ENCODE measurements at places on chromosomes 6 and 20.

DNA sequence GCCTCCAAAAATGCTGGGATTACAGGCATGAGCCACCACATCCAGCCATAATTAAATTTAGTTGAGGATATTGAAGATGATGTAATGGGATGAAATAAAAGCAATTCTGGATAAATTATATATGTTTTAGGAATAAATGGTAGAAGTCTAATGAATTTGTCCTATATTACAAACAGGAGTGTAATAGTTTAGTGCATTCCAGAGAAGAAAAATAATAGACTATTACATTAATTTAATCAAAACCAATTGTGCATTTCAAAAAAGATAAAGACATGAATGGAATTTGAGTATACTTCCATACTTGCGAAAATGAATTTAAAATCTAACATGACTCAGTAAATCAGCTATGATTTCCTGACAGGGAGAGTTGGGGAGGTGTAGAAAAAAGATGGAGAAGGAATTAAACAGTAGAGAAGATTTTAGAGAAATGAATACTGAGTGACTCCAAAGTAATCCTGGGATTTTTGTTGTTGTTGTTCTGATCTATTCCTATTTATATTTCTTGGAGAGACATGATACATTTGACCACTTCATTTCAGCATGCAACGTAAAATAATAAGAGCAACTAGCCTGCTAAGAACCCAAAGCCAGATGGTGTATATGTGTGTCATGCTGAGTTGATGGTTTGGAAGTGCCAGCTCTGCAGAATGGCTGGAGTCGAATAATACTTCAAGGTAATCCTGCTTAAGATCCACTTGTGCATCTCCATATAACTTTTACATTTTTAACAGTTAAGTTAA lies 67.4 kb downstream of the AIG1 start:
- no peak for DNase-seq

DNA sequence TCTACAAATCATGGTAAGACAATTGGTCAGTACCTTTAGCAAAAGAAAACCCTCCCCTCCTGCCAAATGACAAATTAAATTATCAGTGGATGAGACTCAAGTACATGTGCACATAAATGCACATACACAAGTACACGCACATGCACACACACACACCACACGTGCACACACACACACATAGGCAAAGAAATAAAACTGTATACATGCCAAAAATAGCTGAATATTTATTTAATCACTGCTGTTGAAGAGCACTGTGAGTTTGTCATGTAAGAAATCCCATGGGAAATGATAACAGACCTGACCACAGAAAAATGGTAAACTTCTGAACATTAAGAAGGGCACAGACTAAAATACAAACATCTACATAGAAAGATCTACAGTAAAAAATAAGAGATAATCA lies 46.6 kb upstream of the TNFAIP3 start:
- DNase-seq: no peak

DNA sequence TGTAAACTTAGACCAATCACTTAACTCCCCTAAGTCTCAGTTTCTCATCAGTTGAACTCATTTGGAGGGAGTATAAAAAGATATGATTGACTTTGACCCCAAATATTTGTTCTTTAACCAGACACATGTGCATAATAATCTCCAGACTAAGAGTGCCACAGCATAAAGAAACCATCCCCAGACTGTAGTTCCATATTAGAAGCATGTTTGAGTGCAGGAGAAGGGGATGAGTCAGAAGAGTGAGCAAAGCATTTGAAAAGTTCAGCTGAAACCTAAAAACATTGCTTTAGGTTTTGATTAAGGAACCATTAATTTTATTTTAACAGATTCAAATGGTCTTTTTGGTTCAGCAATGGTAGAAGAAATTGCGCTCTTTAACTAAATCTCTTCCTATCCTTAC lies 654.8 kb downstream of the UTRN start:
- DNase-seq: no peak

DNA sequence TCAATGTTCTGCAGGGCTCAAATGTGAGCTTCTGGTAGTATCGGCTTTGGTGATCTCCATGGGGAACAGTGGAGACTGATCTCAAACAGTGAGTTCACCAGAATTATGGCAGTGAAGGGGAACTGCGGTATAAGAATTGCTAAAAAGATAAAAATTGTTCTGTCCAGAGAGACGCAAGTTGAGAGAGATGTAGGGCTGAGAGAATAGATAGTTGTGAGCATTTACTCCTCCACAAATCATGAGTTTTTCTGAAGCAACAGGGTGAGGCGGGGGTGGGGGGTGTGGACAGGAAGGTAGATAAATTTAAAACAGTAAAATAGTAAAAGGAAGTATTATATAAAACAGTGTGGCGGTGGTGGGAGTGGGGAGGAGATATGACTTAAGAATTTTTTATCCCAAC lies 98.6 kb upstream of the NEDD9 start:
- DNase-seq: no peak

GRCh38 chr20:53878262-53879047 lies 191.9 kb downstream of the BCAS1 start:
- no peak for DNase-seq

GRCh38 chr20:62740286-62741141 lies 31.9 kb downstream of the NTSR1 start:
- peak; percentile 77 for DNase-seq

GRCh38 chr6:37988127-37988526 lies 168.6 kb downstream of the ZFAND3 start:
- no peak for DNase-seq

- no peak for DNase-seq
These were observed 342.7 kb downstream of the ESR1 start for GRCh38 chr6:152150196-152150595.

DNA sequence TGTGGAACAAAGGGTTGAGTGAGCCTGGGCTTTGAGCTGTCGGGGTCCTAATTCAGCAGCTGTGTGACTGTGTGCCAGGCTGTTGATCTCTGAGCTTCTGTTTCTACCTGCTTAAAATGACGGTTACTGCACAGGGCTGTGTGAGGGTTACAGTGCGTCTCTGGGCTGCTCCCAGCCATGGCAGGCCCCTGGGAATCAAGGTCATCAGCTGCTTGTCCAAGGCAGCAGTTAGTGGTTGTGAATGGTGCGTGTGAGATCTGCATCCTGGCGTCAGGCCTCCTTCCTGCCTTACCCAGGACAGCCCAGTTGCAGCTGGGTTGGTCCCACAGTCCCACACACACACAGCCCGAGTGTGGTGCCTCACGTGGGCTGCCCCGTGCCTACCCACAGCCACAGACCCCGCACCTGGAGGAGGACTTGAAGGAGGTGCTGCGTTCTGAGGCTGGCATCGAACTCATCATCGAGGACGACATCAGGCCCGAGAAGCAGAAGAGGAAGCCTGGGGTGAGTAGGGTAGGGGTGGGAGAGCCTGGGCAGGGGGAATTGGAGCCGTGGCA lies 15.6 kb downstream of the GTSF1L start:
- DNase-seq: no peak

GRCh38 chr20:46898423-46898822 lies 3.8 kb downstream of the EYA2 start:
- no peak for DNase-seq

GRCh38 chr6:127641905-127642304 lies 64.9 kb downstream of the C6orf58 start:
- peak; percentile 10 for DNase-seq

GRCh38 chr6:24069526-24069925 lies 56.5 kb upstream of the NRSN1 start:
- DNase-seq: no peak

GRCh38 chr6:84013931-84014330 lies 19.6 kb upstream of the MRAP2 start:
- DNase-seq: no peak

GRCh38 chr6:165774903-165775601 lies 112.0 kb upstream of the PDE10A start:
- DNase-seq: no peak

DNA sequence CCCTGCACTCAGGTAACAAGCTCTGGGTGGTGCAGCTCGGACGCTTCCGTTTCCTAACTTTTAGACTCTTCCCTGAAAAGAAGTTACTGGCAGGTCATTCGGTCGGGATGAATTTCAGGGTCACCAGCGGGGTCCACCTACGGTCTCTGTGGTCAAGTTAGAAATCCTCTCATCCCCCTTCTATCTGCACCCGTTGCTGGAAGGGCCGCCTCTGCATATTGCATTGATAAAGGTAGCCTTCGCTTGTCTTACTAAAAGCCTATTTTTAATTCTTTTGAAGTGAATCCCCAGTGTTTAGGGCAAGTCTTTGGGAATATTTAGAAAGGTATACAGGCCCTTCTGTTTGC lies 47.3 kb downstream of the LRRN4 start:
- no peak for DNase-seq

- DNase-seq: no peak
These were observed 210.9 kb downstream of the TFAP2B start for GRCh38 chr6:51029561-51029960.

GRCh38 chr20:63106108-63106764 lies 99.5 kb upstream of the BHLHE23 start:
- no peak for DNase-seq

DNA sequence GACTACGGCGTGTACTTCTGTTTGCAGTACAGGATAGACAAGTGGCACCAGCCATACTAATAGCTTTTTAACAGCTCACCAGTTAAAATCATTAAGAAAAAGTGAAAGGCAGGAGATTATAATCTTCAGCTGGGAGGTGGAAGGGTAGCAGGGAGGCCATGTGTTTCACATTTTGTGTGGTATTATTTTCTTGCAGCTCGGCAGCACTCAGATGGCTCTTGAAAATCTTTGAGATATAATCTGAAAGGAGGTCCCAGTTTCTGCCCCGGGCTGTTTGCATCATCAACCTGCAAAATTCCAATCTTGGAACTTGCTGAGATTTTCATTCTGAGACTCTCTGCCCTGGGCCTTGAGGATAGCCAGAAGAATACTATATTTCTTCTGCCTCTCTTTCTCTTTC lies 87.5 kb upstream of the HDAC2 start:
- no peak for DNase-seq

GRCh38 chr20:17650301-17651128 lies 31.5 kb downstream of the RRBP1 start:
- DNase-seq: no peak

GRCh38 chr6:14360565-14360964 lies 243.0 kb downstream of the CD83 start:
- DNase-seq: no peak

- DNase-seq: no peak
These were observed 17.9 kb downstream of the SLC2A12 start for GRCh38 chr6:134034478-134034877.

- DNase-seq: no peak
These were observed 43.6 kb upstream of the FOXP4 start for GRCh38 chr6:41502566-41502916.

GRCh38 chr6:149929422-149929821 lies 6.5 kb upstream of the RAET1G start:
- DNase-seq: no peak

- no peak for DNase-seq
These were observed 42.8 kb downstream of the SERAC1 start for GRCh38 chr6:158125271-158125670.

DNA sequence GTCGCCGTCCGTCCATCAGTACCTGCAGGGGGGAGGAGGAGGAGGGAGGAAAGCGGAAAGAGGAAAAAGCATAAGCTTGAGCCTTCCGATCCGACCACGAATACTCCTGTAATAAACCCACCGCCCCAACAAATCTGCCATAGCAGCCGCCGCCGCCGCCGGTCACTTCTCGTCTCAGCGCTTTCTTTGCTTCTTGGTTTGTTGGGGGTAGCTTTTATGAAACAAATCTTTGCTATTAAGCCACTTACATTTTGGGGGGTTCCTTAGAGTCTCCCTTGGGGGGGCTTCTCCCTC lies 277 bp downstream of the ADGRB3 start:
- DNase-seq: no peak

Data from MM.1S (cell line).